ENCODE measurements at places on chromosomes 7 and 10. TPM values are rescaled to one million over a fixed set of nuclear protein-coding genes. Genes with fewer than 3 reads are reported as not detected.

DNA sequence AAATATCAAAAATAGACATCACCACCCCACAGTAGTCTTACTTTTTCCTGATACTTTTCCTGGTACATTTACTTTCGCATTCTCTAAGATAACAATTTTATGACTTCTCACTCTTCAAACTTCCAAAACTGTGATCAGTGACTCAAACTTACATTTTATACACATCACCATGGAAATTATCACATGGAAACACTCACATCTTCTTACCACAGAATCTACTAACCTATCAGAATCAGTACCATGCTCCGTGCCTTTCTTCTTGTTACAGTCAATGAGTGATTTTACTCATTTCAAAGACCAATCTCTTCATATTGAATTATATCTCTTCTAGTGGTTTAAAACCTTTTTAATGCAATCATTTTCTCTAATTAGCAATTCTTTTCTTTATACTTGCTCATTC lies 120.3 kb downstream of the PTEN start:
- DNase-seq = no peak

- DNase-seq = no peak
These were observed 154.9 kb upstream of the TMEM72 start for GRCh38 chr10:44756216-44756615.

GRCh38 chr7:45582136-45582749 lies 8.1 kb downstream of the ADCY1 start:
- DNase-seq = no peak

DNA sequence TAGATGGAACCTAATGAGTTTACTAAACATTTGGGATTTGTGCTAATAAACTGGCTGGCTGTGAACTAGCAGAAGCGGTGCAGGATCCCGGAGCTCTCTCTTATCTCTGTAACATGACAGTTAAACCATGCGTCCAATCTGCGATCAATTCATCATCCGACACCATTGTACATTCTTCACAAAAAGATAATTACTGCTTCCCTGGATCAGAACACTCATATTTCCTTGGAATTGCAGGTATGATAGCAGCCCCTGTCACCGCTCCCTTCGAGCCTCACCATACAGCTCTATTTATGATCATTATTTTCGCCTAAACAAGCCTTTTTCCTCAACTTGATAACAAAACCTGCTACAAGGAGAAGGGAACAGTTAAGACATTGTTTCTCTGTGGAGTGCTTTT lies 18.5 kb downstream of the EBF3 start:
- DNase-seq = no peak

DNA sequence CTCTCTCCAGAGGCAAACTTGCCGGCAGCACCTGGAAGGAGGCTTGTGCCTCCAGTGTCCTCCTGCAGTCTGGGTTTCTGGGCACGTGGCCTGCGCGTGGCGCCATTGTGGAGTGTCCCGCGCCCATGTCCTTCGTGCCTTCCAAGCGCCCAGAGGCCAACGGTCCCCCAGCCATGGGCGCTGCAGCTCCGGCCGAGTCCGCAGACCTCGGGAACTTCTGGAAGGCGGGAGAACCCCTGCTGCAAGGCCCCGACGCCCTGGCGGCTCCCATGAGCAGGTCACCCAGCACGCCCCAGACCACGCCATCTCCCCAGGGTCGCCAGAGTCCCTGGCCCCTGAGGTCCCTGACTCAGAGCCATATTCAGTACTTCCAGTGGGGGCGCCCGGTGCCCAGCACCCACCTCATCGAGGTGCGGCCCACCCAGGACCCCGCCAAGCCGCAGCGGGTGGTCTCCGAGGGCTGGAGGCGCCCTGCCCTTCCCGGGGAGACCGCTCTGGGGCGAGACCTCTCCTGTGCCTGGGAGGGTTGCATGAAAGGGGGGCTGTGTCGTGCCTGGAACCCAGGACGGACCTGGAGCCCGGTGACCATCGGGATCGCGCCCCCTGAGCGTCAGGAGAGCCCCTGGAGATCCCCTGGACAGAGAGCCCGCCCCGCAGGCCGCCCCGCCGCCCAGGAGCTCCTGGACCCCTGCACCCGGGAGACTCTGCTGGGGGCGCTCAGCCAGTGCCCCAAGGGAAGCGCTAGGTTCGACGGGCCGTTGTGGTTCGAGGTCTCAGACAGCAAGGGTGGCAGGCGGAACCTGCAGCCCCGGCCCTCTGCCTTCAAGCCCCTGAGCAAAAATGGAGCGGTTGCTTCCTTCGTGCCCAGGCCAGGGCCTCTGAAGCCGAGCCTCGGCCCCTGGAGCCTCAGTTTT lies at the start of gene POM121L12:
Gene POM121L12 (plus strand): TSS at position 135 of the 914 bp plus-strand sequence. CDS start 39 bp downstream, at position 174.
- DNase-seq = no peak

The TUBGCP2 gene
- total RNA-seq = 51.9 TPM

The NUPR2 gene
- total RNA-seq = 2.8 TPM
